Stimulated activated CD4-positive, alpha-beta T cell treated with anti-CD3 and anti-CD28 coated beads, Interleukin-1b, Interleukin-23, amount 100 ng/mL, for 1 hour (primary cell): ENCODE measurements at places on chromosomes 3 and 15.

DNA sequence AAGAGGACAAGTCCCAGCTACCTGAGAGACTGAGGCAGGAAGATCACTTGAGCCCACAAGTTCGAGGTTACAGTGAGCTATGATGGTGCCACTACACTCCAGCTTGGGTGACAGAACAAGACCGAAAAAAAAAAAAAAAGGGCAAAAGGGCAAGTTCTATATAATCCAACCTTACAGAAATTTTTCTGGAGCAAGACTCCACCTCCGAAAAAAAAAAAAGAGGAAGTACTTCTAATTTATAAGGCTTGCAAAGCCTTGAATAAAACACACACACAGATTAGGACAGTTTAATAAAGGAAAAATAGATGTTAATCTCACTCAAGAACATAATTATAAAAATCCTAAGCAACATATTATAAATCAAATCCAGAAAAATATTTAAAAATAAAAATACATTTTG lies 14.4 kb upstream of the XYLB start:
- DNase-seq, result no peak

- DNase-seq, result no peak
These were observed 2.6 kb upstream of the ZSCAN2 start for GRCh38 chr15:84598250-84598649.

GRCh38 chr3:88584451-88584850 lies 434.7 kb downstream of the C3orf38 start:
- DNase-seq, result no peak

- no peak for DNase-seq
These were observed 42.0 kb downstream of the SST start for GRCh38 chr3:187628169-187628568.

DNA sequence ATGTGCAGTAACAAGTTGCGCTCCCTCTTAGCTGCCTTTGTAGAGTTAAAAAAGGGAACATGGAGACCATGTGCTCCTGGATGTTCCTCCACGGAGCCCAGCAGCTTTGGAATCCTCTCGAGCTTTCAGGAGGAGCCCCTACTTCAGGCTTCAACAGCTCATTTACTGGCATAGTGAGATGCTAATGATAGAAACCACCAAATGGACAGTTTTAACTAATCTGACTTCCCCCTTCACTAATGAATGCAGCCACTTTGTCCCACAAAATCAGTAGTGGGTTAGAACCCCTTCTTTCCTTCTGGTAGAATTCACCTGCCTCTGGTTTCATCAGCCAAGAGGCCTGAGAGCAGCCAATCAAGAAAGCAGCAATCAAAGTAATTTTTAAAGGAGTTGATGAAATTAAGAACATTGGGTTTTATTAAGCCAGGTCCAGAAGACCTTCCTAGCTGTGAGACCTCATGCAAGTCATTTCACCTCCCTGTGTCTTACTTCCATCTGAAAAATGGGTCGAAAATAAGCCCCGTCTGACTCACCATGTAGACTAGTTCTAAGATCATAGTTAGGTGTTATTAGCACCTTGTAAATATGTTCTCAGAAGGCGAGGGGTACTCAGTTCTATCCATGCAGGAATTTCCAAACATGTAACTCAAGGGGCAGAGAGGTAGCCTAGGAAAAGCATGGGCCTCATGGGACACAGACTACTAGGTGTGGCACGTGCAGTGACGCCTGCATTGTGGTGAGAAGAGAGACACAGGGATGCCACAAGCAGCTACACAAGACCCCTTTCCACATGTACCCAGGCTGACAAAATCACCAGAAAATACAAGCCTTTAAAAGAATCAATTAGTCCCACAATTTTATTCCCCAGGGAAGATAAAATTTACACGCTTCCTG lies 179.7 kb upstream of the LPP start:
- no peak for DNase-seq

DNA sequence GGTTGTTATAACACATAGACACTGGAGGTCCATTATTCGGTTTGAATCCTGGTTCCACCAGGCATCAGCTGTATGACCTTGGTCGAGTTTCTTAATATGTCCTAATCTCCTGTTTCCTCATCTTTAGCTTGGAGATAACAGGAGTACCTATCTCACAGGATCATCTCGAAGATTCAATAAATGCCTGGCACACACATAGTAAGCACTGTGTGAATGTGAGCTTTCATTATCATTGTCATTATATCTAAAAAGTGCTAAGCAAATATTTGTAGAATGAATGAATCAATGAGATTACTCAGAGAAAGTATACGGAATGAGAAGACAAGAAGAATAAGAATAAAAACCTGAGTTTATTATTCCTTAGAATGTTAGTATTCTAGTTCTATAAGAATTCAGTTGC lies 227.4 kb upstream of the CFAP20DC start:
- no peak for DNase-seq

DNA sequence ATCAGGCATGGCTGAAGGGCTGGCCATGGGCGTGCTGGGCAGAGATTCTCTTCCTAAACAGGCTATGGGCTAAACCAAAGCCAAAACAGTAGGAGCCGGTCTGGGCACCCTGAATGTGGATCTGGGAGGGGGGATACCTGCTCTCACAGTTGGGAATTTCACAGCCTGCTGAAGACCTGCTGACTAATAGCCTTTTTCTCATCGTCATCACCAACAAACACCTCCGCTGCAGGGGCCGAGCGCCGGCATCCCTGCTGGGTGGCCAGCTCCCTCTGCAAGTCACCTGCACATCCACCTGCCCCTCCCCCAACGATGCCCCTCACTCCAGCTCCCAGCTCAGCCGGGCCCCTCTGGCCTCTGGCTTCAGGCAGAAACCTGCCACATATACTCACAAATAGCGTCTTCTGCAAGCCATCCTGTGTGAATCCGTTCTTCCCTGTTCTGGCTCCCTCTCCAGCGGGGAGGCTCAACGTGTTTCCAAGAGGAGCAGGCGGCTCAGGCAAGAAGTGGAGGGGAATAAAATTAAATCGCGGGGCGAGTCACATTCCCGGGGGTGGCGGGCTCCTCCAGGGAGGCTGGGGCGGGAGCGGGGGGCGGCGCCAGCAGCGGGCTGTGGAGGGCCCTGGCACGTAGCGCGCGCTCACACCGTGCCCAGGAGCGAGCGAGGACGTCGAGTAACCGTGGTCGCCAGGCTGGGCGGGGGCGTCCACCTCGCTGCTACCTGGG lies 466 bp downstream of the IQSEC1 start:
- no peak for DNase-seq
